HuH-7.5 (cell line): ENCODE measurements at places on chromosomes 7 and 10.

DNA sequence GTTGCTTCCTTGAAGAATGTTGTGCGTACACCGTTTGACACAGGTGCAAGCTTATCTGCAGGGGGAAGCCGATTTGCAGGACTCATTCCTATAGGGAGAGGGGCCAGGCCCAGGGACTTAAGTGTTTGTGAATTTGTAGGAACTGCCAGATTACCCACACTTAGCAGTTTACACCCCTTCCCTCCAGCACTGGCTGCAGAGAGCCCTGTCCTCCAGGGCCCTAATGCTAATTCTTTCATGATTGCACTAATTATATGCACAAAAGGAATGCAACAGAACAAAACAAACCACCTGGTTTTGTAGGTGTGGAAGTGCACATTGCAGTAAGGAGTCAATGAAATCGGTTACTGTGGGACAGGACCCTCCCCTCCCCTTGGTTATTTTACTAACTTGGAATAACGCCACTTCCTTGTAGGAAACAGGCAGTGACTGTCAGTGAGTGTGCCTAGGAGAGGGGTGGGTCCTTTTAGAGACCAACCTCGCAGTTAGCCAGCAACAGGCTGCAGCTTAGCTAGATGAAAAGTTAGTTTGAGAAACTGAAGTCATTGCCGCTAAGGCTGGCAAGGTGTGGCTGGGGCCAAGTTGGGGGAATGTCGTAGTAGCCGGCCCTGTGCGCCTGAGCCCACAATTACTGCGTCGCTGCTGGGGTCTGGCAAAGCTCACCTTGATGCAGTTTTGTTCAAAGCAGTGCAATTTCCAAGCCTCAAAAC, 60.6 kb downstream of the CUX1 start:
- no peak for DNase-seq

DNA sequence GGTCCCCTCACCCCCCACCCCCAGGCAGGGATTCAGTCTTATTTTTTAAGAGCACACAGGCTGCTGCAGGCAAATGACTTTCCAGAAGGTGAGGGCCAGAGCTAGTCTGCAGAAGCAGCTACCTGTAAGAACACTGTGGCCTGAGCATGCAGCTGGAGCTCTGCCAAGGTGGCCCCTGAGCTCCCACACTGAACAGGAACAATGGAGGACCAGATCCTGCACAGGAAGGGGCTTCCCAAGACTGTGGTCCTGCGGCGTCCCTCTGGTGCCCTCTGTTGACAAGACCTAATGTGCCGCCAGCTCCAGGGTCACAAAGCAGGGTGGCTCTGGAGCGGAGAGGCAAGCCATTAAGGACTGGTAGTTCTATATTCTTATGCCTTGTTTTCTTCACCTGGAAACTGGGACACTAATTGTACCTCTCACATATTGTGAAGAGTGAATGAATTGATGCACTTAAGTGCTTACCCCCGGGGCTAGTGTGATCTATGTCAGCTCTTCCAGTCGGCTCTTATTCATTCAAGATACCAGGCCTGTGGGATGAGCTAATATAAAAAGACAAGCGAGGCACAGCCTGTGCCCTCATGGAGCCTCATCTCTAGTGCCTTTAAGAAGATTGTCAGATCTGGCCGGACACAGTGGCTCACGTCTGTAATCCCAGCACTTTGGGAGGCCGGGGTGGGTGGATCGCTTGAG, 8.0 kb upstream of the BEND7 start:
- peak; percentile 58 for DNase-seq

GRCh38 chr10:84310470-84310869, 17.9 kb upstream of the CCSER2 start:
- DNase-seq = no peak

DNA sequence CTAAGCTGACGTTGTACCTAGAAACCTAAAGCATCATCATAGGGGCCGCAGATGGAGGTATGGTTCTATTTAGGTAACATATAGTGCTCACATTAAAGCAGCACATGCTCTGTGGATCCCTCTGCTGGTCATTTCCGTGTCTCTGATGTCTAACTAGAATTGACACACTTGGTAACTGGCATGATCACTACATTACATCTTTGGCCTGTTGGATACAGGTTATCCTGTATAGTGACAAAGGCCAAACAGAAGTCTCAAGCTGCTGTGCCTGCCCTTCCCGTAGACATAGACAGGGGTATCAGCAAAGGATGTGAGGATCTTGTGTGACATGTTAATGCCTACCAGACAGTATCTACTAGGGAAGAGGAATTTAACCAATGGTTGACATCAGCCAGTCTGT, 51.2 kb downstream of the KIF5B start:
- DNase-seq = peak; percentile 13

DNA sequence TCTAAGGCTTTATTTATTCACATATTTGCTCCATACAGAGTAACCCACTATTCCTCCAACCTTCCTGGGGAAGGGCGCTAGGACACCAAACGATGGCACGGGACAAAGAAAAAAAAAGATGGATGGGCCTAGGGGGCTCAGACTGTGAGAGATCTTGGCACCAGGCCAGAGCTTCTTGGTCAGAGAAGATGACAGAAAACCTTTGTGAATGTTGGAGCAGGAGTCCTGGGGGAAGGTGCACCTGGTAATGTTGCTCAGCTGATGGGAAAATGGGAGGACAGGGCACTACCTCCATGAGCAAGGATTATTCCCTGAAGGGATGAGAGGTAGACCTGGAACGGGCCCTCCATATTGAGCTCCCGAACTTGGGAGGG, 1.4 kb upstream of the SH3PXD2A start:
- no peak for DNase-seq

- no peak for DNase-seq
These were observed 46.4 kb downstream of the CASD1 start for GRCh38 chr7:94556028-94556427.

- no peak for DNase-seq
These were observed 70.6 kb downstream of the PTPRE start for GRCh38 chr10:127977357-127978009.

- no peak for DNase-seq
These were observed 205.2 kb downstream of the PRPF18 start for GRCh38 chr10:13792006-13792405.

DNA sequence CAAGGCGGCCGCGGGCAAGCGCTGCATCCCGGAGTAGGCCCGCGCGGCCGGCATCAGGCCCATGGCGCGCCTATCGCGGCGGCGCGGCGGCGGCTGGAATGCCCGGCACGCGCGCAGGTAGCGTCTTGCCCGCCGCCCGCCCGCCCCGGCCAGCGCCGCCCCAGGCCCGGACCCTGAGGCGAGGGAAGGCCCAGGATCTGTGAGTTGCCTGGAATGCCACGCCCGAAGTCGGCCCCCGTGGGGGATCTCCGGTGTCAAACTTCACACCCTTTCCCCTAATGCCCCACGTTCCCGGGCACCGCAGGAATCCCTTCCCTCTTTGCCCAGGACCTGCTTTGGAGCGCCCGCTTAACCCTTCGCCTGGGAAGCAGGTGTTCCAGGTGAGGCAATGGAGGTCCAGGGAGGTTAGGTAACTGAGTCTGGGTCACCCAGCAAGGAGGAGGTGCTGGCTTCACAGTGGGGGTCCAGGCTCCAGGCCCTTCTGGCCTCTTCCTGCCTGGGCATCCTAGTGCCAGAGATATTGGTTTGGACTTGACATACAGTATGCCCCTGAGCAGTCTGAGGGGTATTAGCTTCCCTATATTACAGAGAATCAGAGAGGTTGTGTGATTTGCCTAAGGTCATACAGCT, 138.1 kb downstream of the ARHGAP22 start:
- no peak for DNase-seq

GRCh38 chr7:70489813-70490212, 642.1 kb upstream of the GALNT17 start:
- DNase-seq = no peak

DNA sequence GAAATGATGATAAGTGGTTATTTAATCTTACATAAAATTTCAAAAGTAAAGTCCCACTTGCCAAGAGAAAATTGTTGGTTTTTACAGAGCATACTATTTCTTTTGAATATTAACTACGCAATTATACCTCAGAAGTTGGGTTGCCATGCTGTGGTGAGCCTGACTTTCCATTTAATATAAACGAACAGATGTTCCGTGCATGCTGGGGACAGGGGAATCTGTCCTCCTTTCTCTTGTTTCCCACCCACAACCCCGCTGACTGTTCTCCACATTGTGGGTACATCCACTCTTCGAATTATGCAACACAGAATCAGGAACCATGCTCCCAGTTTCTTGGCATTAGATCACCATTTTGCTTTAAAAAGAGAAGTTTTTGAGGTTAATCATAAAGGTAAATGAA, 29.2 kb upstream of the RTKN2 start:
- no peak for DNase-seq

- no peak for DNase-seq
These were observed 1.8 kb upstream of the NUB1 start for GRCh38 chr7:151339651-151340382.

DNA sequence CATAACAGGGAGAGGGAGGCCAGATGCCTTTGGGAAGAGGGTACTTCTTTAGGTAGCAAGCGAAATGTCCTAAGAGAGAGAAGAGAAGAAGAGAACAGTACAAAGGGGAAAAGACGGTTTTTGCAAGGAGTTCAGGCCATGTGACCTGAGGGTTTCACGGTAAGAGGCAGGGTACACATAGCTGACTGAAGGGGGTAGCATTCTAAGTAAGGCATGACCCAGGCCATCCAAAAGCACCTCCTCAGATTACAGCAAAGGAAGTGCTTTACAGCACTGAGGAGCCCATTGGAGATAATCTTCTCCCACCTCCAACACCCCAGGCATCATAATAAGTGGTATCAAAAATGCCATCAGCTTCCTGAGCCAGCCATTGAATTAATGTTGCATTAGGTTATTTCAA, 258.2 kb upstream of the NPY start:
- no peak for DNase-seq

GRCh38 chr10:125578658-125579315, 104.2 kb downstream of the TEX36 start:
- no peak for DNase-seq

GRCh38 chr10:70927189-70927943, 39.0 kb upstream of the PCBD1 start:
- DNase-seq = no peak

DNA sequence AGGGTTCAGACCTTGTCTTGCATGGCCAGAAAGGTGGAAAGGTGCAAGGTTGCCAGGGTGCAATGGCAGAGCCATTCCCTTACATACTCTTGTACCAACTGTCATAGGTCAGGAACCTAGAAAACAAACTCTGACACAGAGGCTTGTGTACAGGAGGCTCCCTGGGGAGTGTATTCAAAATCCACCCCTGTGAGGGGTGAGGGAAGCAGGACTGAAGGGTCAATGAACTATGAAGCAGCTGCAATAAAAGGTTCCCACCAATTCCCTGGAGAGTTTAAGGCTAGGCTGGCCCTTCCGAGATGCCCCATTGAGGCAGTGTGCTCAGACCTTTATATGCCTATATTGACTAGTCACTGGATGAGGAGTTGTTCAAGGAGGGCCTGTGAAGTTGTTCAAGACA, 13.9 kb upstream of the CUZD1 start:
- no peak for DNase-seq

GRCh38 chr10:101000127-101000914, 713 bp downstream of the LZTS2 start:
- peak; percentile 70 for DNase-seq

DNA sequence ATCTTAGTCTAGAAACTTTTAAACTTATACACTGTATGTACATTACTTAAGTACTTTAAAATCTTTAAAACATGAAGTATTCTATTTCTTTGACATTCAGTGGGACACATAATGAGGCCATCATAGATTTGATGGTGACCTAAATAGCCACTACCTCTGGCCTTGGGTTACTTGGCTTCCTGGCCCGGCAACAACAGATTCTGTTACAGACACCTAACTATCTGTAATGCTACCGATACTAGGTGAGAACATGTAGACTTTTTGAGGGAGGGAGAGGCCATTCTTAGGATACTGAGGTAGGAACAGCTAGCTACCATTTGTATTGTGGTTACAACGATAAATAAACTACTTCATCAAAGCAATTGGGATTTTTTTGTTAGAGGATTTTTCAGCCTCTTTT, 154.7 kb upstream of the KAT6B start:
- no peak for DNase-seq

GRCh38 chr7:152512706-152513105, 76.9 kb upstream of the KMT2C start:
- DNase-seq = no peak

DNA sequence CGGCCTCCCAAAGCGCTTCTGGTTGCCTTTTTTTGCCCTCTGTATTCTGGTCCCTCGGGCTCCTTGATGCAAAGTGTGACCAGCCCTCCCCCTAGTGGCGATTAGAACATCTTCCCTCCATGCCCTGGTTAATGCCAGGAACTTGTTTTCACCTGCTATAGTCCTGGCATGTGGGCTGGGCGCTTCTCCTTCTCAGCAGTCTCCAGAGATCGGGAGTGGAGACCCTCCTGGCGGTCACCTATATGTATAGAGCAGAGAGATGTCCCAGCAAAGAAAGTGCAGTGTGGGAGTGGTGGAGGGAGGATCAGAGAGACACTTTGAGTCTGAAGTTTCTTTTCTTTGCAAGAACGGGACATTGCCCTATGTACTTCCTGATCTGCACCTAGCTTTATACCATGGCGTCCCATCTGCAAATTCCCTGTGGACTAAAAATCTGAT, 264.1 kb downstream of the OTUD1 start:
- DNase-seq = peak; percentile 47

DNA sequence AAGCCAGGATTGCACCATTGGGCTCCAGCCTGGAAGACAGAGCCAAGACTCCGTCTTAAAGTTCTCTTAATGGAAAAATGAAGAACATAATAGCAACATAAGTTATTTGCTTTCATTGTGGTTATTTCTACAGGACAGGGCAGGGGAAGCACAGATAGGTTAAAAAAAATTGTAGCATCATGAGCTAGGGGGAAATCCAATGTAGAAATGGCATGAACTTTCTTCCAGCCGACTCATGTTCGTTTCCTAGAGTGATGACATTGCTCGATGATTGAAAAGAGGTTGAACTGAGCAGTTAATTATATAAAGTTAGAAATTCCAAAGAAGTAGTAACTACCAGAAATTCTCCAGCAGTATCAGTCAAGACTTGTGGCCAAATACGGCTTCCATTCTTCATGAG, 64.9 kb downstream of the DAGLB start:
- no peak for DNase-seq

DNA sequence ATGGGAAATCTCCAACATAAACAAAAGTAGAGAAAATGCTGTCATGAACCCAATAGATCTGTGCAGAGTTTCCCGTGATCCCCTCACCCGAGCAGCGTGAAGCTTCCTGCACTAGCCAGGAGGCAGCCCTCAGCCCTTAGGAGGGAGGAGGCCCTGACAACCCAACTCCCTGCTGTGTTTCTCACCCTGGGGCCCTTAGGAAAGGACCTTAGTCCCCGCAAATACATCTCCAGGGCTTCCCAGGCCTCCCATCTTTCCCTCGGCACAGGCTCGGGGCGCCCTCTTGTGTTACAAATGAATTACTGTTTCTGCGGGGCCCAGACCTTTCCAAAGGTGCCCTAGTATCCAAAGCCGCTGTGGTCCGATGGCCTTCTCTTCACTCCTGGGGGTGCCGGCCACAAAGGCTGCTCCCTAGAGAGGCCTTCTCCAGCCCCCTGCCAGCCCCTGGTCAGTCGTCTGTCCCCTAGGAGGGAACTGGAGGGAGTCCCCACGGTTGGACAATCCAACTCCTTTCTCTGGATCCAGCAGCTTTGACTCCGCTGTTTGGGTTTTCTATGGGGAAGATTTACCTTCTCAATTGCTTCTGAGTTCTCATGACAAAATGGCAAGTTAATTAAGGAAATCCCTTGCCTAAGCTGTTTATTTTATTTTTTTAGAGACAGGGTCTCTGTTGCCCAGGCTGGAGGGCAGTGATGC, 49.9 kb upstream of the SH2B2 start:
- peak; percentile 98 for DNase-seq
